Daoy (cell line): ENCODE measurements at places on chromosomes 11 and 22. TPM values are rescaled to one million over a fixed set of nuclear protein-coding genes. Genes with fewer than 3 reads are reported as not detected.

- no peak for DNase-seq
Observed at GRCh38 chr11:33063326-33063881, 24.0 kb downstream of the TCP11L1 start.

DNA sequence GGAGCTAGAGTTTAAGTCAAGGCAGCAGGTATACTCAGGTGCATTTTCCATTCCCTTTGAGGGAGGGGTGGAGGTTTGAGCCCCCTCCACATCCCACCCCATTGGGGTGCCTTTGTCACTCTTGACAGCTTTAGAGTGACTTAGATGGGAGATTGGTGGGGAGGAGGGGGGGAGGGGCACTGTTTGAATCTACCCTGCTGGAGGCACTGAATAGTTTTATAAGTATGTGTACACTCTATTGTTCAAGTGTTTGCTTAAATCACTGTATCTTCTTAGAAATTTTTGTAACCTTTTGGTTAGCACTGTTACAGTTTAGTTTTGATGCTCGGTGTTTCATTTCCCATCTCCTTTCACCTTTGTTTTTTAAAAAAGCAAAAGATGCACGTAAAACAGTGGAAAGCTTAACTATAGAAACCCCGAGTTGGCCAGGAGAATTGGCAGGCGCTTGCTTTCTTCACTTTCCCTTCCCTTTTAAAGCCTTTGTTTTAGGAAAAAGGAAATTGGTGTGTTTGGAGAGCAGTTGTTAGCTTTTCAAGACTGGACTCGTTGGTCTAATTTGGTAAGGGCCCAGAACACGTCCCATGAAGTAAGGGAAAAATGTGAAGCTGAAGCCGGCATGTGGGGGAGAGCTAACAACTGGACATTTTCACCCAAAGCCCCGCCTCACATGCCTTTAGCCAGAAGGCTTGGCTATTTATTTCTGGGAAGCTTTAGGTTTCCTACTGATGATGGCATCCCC lies 42.8 kb downstream of the TNRC6B start:
- no peak for DNase-seq

DNA sequence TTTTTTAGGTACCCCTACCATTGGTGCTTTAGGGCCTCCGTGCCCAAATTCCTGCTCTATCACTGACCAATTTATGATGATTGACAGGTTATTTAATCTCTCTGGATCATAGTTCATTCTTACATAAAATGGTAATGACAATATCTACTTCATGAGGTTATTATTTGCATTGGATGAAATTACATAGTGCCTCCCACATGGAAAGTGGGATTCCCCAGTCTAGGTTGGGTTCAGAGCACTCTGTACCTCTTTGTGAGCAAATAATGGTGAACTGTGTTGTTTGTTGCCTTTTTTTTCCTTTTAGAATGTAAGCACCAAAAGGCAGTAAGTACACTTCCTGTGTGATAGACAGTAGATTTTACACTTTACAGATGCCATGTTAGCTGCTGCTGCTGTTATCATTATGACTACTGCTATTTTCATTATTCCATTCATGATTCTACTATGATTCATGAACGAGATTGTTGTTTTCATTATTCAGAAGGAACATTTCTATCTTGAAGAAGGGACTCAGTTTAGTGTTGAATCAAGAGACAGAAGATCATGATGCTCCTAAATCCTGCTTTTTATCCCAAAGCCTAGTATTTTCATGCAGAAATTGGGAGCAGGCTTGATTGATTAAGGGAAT lies 100.8 kb downstream of the ALX4 start:
- DNase-seq = no peak

The CCDC87 gene
- 0.27 TPM in 1 of 2 replicates, not detected in the other for total RNA-seq
